Glutamatergic neuron (in vitro differentiated cells): ENCODE measurements at places on chromosomes 1 and 21.

DNA sequence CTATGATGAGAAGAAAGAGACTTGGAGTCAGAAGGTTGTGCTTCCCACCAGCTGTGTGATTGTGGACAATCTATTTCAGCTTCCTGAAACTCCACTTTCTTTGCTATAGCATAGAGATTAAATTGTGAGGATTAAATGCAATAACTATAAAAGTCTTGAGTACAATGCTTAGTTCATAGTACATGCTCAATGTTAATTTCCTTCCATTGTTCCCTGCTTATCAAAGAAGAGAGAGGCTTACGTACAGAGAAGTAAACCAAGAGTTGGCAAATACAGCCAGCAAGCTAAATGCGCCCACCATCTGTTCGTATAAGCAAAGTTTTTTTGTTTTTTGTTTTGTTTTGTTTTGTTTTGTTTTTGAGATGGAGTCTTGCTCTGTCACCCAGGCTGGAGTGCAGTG is 317.9 kb upstream of the NFIA start:
- no peak for DNase-seq

GRCh38 chr1:209513226-209513625 is 70.3 kb upstream of the CAMK1G start:
- DNase-seq: no peak

- DNase-seq: no peak
Observed at GRCh38 chr1:8603220-8603616, 214.2 kb downstream of the RERE start.

DNA sequence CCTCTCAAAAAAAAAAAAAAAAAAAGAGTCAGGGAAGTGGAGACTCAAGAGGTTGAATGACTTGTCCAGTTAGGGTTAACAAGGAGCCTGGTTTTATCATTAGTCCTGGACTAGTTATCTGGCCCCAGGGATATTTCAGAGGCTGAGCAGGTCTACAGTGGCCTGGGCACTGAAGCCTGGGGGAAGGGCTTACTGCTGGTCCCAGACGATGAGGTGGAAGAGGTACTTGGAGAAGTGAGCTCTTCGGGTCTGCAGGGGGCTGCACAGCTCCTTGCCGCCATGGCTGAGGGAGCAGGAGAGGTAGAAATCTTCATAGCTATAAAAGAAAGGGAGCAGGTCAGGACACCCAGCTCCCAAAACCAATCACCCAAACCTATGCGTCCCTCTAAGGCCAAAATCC is 40.1 kb downstream of the PIK3C2B start:
- DNase-seq: no peak

DNA sequence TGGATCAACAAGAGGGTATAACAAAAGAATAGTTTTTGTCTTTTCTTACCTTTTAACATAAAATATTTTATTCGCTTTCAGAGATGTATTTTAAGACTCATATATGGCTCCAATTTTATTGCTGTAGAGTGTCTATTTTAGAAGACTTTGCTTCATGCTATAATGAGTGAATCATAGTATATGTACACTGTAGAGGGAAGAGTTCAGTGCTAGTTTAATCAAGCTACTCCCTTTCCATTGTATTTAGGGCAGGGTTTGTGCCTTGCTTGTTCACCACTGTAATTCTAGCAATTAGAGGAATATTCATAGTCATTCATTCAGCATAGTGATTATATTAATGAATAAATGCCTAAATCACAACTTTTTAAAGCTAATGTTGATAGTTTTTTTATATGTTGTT is 78.8 kb downstream of the CEP350 start:
- DNase-seq: no peak

GRCh38 chr1:12316331-12316730 is 86.5 kb downstream of the VPS13D start:
- DNase-seq: no peak

- no peak for DNase-seq
Observed at GRCh38 chr1:228410015-228410414, 3.4 kb upstream of the TRIM11 start.

DNA sequence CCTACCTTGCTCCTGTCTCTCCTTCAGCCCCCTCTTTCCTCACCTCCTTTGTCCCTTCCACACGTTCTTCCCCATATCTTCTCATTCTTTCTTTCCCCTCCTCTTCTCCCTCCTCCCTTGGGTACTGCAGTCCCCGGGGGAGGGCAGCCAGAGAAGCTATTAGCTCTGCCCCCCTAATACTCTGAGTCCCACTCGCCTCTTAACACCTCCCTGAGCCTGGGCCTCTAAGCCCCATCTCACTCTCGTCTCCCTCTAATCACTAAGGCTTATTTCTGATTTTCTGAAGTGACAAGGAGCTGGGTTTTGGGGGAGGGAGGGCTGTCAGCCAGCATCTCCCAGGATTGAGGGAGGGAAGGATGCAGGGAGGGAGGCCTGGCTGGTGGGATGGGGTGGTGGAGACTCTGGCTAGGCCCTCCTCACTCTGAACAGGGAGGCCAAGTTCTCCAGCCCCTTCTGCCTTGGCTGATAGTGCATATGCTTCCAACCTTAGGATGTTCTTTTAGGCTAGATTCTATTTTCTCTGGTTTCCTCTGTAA is 25.6 kb upstream of the DMBX1 start:
- DNase-seq: no peak
